ENCODE measurements at places on chromosomes 3 and 15.

DNA sequence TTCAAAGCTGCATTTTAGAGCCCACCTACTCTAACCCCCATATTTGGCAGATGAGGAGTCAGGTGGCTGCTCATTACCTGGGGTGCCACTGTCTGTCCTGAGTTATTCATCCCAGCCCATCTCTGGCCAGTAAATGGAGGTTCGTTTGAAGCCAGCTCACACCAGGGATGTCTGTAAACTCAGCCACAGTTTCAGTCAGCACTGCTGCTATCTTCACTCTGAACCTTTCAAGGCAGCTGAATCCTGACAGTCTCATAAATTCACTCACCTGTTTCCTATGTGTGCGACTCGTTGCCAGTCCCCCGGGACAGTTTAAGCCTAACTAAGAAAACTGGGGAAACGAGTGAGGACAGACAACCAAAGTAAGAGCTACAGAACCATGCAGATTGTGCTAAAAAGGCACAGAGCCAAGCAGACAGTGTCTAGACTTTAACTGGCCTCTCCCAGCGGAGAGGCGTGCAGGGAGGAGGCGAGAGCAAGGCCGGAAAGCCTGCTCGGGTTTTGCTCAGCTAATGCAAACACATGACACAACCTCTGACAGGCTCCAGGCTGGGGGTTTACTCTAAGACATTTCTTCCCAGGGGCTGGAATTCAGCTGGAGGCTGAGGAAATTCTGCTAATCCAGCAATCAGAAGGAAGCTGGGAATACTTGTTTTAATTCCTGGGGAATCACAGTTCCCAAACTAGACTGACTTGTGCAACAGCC is 12.0 kb downstream of the FSTL1 start:
- DNase-seq, result peak; percentile 3

DNA sequence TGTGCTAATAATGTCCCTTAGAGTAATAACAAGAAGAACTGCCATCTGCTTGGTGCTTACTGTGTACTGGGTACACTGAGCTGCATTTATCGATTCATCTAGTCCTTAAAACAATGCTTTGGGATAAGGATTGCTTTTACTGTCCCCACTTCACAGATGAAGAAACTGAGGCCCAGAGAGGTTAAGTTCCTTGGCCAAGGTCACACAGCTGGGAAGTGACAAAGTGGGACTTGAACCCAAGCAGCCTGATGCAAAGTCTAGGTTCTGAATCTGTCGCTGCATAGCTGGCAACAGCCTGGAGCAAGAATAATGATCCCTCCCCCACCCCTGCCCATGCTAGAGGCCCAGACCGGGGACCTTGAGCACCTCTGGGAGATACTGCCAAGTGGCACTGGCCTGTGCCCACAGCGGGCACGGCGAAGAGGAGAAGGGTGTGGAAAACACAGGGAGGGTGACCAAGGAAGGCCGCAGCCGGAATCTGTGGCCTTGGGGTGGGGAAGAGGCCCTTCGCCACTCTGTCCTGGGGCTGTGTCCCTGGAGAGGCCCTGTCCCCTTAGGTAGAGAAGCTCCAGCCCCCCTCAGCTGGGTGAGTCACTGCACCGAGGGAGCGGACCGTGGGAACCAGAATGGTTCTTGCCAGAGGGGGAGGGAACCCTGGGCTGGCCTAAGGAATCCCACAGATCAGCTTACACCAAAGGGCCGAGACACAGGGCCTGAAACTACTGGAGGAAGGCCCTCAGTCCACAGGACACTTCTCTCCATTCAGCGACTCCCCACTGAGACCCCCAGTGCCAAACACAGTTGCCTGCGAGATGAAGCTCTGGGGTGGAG is 3.5 kb downstream of the PLXND1 start:
- no peak for DNase-seq

- DNase-seq, result no peak
Observed at GRCh38 chr15:82531496-82532382, 8.5 kb downstream of the RPS17 start.

DNA sequence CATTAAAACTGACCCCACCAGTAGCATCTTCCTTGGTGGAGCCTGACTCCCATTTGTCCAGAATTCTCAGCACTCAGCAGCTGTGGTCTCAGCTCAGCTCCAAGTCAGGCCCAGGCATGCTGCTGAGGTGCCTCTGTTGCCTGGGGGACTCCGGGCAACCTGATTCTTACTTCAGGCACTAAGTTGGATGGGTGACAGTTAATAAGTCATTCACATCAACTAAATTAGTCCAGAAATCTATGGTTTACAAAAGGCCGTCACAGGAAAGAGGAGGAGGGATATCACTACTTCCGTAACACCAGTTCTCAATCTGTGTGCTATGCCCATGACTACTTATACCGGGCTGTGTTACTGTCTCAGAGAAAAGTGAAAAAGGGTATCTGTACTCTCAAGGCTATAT is 310.2 kb downstream of the SATB1 start:
- DNase-seq, result no peak

GRCh38 chr15:90557186-90558084 is 27.7 kb downstream of the CRTC3 start:
- no peak for DNase-seq

DNA sequence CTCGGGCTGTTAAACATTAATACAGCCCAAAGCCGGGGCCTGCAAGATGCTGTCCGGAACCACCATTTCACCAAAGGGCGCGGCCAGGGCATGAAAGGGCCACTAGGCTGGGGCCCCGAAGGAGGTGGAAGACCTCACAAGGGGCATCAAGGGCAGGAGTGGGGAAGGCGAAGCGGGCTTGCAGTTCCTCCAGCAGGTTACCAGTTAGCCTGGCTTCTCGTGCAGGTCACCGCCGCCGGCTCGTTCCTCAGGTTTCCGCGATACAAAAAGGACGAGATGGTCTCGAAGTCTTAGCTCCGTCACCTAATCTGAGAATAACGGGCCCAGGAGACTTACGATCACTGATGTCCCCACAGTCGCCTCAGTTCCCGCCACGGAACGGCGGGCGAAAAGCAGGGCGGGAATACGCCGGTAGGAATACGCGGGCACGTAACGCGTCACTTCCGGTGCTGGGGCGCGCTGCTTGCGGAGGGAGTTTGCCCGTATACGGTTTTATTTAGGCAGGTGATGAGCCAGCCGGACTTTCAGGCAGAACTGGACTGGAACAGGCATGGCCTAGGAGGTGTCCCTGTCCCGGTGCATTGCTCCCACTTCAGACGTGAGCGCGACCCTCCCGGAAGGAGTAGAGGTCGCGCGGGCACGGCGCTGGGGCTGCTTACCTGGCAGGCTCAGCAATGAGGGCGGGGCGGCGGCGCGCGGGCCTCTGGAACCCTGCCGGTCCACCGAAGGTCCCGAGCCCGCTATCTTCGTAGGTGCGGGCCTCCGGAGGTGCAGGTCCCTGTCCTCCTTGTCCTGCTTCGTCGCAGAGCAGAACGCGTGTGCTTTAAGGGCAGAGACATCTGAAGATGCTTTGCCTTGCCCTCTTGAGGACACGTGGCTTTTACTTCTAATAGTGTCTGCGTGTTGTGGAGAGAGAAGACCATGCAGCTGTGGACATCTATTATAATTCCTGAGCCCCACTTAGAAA is at the start of gene RFC4:
RFC4 (minus strand) TSS at position 394 of the 967 bp plus-strand sequence. CDS start 1,769 bp downstream, outside the sequence.
- DNase-seq, result peak; percentile 15

GRCh38 chr3:147132168-147132567 is 274.2 kb downstream of the ZIC4 start:
- DNase-seq, result no peak

DNA sequence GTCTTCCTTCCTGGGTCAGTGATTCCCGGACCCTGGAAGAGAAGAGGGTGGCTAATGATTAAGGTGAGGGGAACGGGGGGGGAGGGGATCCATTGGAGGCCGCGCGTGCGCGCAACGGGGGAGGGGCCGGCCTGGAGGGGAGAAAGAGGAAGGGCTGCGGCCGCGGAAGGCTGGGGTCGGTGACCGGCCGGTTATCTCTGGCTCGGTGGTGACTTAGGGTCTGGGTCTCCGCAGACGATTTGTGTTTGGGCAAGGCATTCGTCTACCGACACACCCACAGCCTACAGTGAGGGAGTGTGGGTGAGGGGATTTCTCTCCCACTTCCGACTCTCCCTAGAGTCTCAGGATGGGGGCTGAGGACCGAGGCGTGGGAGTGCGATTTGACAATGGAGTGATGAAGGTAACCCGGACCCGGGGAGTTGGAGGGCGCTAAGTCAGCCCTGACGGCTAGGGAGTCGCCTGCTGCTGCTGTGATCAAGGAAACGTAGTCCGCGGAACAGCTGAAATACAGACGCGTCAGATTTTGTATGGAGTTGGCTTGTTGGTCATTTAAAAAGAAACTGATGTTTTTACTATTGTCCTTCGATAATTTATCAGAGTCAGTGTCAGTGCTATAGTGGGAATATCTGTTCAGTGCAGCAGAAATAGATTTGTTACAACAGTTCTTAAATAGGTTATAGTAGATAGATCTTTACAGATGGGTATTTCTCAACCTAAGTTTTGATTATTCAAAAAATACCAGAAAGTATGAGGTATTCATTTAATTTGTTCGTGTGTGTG is 733 bp downstream of the RNF111 start:
- no peak for DNase-seq

DNA sequence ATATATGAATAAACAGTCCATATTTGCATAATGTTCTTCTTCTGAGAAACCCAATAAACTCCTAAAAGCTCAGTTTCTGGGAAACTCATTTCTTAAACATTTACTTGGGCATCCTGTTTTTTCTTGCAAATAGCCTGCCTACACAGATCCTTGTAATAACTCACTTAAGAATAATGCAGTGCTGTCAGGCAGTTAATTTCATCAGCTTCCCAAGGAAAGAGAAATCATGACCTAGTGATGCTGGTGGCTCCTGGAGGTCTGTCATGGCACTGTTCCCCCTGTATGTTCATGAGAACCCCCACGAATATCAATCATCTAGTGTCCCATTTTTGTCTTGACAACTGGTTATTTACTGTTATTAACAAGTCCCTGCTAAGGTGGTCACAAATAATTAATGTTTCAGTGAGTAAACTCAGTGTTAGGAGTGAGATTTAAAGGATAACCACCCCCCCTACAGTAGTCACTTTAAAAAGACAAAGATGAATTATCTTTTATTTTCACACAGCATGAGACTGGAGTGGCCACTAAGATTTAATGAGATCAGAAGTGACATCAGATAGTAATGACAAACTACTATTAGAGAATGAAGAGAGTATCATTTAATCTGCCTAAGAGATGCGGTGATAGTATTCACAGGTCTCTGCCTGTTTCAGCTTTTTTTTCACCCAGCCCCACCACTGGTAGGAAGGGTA is 279.5 kb upstream of the NECTIN3 start:
- no peak for DNase-seq

Measured in esophagus squamous epithelium (tissue), 5 donors.